ENCODE measurements at places on chromosomes 3 and 15. TPM values are rescaled to one million over a fixed set of nuclear protein-coding genes. Genes with fewer than 3 reads are reported as not detected.

- H3K4me1 ChIP-seq, result no peaks in the 10 kb centered on the region
- DNase-seq, result no peak
- H3K27ac ChIP-seq, result no peak overlapping the region
- H3K36me3 ChIP-seq, result no peaks in the 10 kb centered on the region
- H3K27me3 ChIP-seq, result peaks cover 4% of the 10 kb centered on the region
These were observed 8.4 kb upstream of the CDC25A start for GRCh38 chr3:48196611-48197010.

- no peak overlapping the region for H3K27ac ChIP-seq
- no peak for DNase-seq
- H3K36me3 ChIP-seq, result no peaks in the 10 kb centered on the region
- no peaks in the 10 kb centered on the region for H3K27me3 ChIP-seq
These were observed 50.6 kb downstream of the DRD3 start for GRCh38 chr3:114128231-114128630.

- no peak overlapping the region for H3K4me3 ChIP-seq
- H3K4me1 ChIP-seq, result peaks cover 8% of the 10 kb centered on the region
- DNase-seq, result no peak
- no peak overlapping the region for H3K27ac ChIP-seq
- peaks cover 3% of the 10 kb centered on the region for H3K36me3 ChIP-seq
These were observed 19.5 kb downstream of the MESD start for GRCh38 chr15:80970018-80970657.

DNA sequence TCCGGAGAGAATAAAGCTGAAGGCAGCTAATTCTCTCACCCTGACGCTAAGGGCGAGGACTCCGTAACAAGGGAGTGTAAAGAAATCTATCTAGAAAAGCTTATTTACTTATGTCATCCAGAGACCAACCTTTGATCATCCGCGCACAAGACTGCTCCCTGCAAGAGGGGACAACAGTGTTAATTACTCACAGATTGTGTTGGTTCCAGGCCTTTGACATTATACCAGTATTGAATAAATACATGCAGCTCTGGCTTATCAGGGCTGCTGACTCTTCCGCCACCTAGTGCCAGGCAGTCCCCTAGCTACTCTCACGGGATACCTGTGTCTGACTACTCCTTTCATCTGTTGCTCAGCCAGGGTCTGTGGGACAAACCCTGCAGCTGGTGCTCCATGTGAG, 211.7 kb downstream of the DTWD1 start:
- no peaks in the 10 kb centered on the region for H3K36me3 ChIP-seq
- peaks cover 14% of the 10 kb centered on the region for H3K4me1 ChIP-seq
- no peaks in the 10 kb centered on the region for H3K27me3 ChIP-seq
- H3K4me3 ChIP-seq, result no peak overlapping the region

DNA sequence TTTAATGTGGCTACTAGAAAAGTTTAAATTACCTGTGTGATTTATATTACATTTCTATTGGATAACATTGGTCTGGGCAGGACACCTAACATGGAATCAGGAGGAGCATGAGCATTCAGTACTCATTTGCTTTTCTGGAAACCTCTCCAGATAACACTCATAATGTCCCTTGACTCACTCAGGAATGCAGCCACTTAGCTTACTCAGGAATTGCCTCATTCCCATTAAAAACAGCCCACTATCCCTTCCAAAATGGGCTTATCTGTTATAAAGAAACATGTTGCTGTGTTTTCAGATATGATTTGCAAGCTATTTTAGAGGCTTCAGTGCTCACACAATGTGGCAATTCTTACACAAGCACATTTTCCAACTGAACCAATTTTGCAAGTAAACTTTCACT, 17.1 kb downstream of the GBE1 start:
- H3K4me1 ChIP-seq, result peaks cover 48% of the 10 kb centered on the region
- H3K27ac ChIP-seq, result peak overlapping the region; percentile 98
- peak; percentile 97 for DNase-seq
- H3K36me3 ChIP-seq, result no peaks in the 10 kb centered on the region

DNA sequence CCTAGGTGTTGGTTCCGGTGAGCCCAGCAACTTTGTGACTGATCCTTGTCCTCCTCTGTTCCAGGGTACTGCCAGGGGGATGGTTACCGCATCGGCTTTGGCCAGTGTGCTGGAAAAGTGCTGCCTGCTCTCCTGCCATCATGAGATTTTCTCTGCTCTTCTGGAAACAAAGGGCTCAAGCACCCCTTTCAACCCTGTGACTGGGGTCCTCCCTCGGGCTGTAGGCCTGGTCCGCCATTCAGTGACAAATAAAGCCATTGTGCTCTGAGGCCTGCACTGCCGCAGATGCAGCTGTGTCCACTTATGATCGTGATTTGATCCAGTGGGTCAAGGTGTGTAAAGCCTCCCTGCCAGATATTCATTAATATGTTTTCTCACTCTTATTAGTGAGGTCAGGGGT, 33.3 kb downstream of the FAH start:
- no peak overlapping the region for H3K4me3 ChIP-seq
- no peaks in the 10 kb centered on the region for H3K27me3 ChIP-seq
- no peak for DNase-seq
- H3K4me1 ChIP-seq, result peaks cover 9% of the 10 kb centered on the region

DNA sequence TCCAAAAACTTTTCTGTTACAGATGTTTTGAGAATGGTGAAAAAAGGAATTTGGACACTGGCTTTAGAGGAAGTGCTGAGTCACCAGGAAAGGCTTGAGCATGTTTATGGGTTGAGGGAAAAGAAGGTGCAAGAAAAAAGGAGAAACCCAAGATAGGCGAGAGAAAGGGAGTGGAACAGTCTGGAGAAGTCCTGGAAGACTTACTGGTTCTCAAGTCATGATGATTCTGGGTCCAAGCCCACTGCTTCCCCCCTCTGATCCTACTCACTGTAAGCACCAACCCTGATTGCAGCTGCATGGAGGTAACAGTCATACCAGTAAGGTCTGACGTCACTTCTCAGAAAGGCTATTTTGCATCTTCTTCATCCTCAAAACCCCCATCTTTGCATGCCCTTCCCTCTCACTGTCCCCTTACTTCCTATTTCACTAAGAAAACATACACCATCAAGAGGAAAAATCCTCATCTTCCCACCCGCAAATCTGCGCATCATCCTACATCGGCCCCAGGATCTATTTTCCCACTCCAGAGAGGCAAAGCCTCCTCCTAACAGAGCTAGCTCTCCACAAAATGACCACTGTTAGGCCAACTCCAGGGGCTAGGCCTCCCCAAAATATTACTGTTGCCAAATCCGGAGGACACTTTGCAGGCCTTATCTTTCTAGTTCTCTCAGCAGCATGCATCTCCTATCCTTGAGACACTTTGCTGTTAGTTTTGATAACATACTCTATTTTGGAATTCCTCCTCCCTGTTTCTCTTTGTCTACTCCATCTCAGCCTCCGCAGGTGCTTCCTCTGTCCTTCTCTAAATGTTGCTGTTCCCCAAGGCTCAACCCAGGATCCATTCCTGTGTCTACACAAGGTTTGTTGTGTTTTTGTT, 3.2 kb upstream of the ATP13A3 start:
- DNase-seq, result peak; percentile 57
- H3K36me3 ChIP-seq, result no peaks in the 10 kb centered on the region
- H3K4me3 ChIP-seq, result no peak overlapping the region
- H3K4me1 ChIP-seq, result peaks cover 42% of the 10 kb centered on the region
- no peaks in the 10 kb centered on the region for H3K27me3 ChIP-seq

DNA sequence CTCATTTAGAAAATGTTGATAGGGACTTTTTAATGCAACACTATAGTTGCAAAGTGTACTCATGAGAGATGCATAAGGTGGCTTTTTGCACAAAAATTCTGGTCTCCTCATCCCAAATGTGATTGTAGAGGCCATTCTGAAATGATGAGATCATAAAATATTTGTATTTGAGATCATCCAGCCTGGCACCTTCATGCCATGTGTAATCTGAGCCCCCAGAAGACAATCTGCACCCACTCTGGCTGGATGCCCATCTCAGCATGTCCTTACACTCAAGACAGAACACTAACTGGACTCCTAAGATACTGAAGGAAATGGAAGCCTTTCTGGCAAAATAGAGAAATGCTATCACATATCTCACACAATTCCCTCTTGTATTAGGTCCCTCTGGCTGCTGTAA, 49.2 kb downstream of the SLC7A14 start:
- no peak for DNase-seq
- no peak overlapping the region for H3K4me3 ChIP-seq

DNA sequence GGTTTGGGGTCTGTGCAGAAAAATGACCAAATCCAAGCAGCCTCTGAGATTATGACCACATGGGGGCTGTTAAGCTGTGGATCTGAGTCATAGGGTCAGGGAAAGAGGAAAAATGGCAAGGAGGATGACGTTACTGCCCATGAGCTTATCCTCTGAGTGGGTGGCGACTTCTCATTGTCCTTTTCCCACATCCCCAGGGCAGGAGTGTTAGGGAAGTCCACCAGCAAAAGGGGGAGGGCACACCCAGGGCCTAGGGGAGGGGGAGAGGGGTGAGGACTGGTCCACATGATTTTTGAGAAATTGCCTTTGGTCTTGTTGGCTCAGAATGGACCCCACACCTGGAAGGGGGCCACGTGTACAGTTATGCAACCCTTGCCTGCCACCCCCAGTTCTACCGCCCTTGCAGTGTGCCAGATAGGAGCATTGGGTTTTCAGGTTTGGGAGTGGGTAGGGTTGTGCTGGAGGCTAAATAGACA, 2.6 kb downstream of the CD276 start:
- peaks cover 58% of the 10 kb centered on the region for H3K4me1 ChIP-seq
- H3K4me3 ChIP-seq, result peak overlapping the region; percentile 82
- no peaks in the 10 kb centered on the region for H3K27me3 ChIP-seq
- peak overlapping the region; percentile 85 for H3K27ac ChIP-seq

DNA sequence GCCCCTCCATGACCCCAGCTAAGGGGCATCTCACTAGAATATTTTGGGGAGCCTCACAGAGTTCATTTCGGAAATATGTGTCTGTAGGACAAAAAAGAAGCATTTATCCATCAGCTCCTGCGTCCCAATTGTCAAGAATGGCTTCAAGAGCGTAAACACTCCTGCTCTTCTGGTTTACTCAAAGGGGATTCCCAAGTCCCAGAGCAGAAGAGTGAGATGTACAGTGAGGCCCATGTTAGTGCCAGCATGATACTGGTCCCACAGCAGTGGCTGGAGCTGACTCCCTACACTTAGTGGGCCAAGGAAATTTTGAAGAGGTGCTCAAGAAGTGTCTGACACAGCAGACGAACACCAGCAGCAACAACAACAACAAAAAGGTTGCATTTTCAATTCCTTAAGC, 34.9 kb upstream of the ARL8B start:
- H3K4me3 ChIP-seq, result no peak overlapping the region
- no peaks in the 10 kb centered on the region for H3K36me3 ChIP-seq
- H3K27ac ChIP-seq, result no peak overlapping the region
- peaks cover 3% of the 10 kb centered on the region for H3K27me3 ChIP-seq
- no peak for DNase-seq

DNA sequence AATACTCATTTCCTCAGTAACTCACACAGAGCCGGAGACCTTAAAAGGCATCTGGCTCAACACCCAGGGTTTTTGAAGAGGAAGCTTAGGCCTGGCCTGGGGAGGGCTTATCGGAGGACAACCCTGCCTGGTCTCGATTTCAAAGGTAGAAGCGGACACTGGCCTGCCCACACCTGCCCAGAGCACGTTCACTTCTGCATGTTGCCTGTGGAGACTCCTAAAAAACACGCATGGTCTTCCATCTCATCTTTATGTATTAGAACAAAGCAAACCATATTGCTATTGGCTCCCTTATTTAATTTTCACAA, 55.5 kb upstream of the FURIN start:
- peaks cover 3% of the 10 kb centered on the region for H3K36me3 ChIP-seq
- H3K4me1 ChIP-seq, result no peaks in the 10 kb centered on the region
- H3K4me3 ChIP-seq, result no peak overlapping the region
- H3K27ac ChIP-seq, result no peak overlapping the region

- H3K27me3 ChIP-seq, result no peaks in the 10 kb centered on the region
- H3K4me1 ChIP-seq, result peaks cover 20% of the 10 kb centered on the region
- H3K27ac ChIP-seq, result no peak overlapping the region
These were observed 27.5 kb downstream of the PLOD2 start for GRCh38 chr3:146133441-146133840.

DNA sequence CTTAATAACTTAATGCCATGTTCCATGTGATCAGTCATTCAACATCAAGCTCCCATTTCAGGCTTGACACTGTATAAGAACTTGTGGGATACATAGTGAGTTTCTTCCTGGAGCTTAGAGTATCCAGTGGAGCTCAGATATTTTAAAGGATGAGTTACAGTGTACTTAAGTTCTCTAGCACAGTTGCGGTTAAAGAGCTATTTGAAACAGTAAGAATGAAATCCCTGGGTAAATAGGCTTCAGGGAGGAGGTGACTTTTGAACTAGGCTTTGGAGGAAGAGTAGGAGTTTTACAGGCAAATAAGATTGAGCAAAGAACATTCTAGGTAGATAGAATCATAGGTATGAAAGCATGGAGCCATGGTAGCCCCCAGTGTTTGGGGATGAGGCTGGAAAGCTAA, 3.8 kb downstream of the ZNF592 start:
- no peak for DNase-seq
- peak overlapping the region; percentile 8 for H3K27ac ChIP-seq
- no peaks in the 10 kb centered on the region for H3K36me3 ChIP-seq
- H3K27me3 ChIP-seq, result no peaks in the 10 kb centered on the region

DNA sequence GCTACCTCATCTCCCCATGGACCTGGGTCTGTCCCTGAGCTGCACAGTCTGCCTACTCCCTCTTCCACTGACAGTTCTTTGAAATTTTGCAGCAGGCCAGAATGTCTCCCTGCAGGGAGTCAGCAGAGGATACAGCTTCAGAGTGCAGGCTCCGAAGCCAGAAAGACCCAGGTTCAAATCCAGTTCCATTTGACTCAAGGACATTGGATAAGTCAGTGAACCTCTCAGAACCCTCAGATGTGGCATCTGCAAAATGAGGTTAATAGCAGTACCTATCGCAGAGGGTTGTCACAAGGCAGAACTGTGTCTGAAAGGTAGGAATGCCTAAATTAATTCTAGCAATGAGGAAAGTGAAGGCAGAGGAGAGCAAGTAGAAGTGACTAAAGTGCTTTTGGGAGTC, 244.4 kb upstream of the TRIM42 start:
- no peak for DNase-seq
- no peaks in the 10 kb centered on the region for H3K36me3 ChIP-seq
- H3K27ac ChIP-seq, result no peak overlapping the region
- no peaks in the 10 kb centered on the region for H3K27me3 ChIP-seq

GRCh38 chr3:133381346-133382109, 18.3 kb upstream of the BFSP2 start:
- DNase-seq, result no peak
- no peak overlapping the region for H3K27ac ChIP-seq
- H3K36me3 ChIP-seq, result no peaks in the 10 kb centered on the region

DNA sequence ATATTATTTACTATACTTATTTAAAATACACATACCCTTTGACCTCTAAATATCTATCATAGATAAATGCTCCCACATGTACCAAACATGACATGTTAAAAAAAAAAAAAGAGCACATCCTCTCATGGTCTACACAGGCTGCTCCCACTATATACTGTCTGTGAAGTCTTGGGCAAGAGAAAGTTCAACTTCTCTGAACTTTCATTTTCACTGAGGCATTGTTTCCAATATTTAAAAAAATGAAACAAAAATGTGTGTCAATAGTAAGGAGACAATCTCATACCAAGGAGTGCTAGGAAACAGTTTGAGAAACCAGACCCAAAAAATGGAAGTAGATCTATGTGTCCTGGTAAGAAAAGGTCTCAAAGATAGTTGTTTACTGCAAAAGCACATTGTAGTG, 29.3 kb downstream of the SLC4A7 start:
- DNase-seq, result no peak
- H3K4me1 ChIP-seq, result peaks cover 14% of the 10 kb centered on the region
- no peak overlapping the region for H3K27ac ChIP-seq
- H3K27me3 ChIP-seq, result no peaks in the 10 kb centered on the region
- no peak overlapping the region for H3K4me3 ChIP-seq

TIMP4 gene
- total RNA-seq, result 2.9 TPM

IL17RD gene
- 8.7 TPM for total RNA-seq

CLRN1 gene
- total RNA-seq, result not detected

GLDN gene
- 0.09 TPM for total RNA-seq

MOBP gene
- 0.41 TPM for total RNA-seq
